ENCODE measurements at places on chromosomes 6 and 20.

DNA sequence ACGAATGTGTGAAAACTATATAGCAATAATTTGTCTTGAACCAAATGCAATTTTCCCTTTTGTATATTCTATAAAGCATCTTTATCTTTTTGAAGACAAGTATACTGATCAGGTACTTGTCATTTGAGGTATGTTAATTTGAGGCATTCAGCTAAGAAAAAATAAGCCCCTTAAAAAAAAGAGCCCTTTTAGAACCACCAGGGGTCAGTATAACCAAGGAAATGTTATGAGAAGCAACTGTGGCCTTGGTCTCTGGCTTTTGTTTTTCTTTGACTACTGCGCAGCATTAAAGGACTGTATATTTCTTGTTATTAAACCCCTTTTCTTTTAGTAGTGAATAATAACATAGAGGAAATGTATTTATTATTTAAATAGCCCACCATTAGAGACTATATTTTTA, 43.1 kb downstream of the CD109 start:
- no peak for DNase-seq

DNA sequence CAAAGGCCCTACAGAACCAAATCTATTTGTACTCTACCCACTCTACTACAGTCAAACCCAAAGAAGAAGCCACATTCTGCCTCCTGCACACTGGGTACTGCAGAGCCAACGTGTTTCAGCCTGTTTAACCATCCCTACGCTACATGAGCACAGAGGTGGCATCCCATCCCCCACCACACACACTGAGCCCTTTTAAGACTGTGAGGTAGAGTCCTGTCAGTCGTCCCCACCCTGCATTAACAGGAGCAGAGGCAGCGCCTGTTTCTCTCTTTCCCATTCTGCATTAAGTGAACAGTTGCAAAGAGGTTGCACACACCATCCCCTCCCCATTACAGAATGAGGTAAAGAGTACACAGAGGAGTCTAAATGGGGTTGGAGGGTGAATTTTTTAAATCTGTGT, 5.2 kb upstream of the RSPH4A start:
- DNase-seq: no peak

GRCh38 chr20:23086931-23087411, 847 bp upstream of the CD93 start:
- no peak for DNase-seq

GRCh38 chr6:117840541-117840983, 66.5 kb upstream of the SLC35F1 start:
- DNase-seq: no peak

- no peak for DNase-seq
Observed at GRCh38 chr20:50856475-50857041, 61.7 kb downstream of the BCAS4 start.

DNA sequence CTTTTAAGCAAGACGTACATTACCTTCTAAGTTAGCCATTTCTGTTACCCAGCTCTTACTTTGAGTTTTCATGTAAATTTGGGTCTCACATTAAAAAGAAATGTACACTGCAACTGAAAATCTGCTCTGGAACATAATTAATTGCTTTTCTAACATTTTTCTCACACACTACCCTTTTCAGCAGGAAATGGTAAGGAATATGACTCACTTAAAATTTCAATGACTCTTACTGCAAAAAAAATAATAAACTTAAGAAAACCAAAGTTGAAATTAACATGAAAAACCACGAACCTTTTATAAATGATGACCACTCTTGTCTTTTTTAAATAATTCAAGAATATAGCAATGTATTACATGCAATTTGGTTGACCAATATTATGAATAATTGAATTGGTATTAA, 1.3 kb downstream of the CGA start:
- DNase-seq: no peak

DNA sequence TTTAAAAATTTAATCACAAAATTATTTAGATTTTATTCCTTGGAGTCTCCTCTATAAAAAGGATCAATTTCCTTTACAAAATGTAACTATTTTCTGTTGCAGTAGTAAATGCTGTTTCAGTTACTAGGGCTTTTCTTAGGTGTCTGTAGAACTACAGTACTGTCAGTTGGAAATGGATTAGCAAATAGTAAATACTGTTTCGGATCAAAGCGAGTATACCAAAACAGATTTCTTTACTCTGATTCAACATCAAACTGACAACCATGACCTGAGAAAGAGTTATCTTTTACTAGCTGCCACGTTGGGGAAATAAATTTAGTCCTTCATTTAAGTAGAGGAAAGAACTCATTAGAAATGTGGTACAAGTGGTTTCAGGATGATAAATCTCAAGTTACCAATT, 172.5 kb downstream of the HS3ST5 start:
- no peak for DNase-seq

GRCh38 chr6:109840796-109841195, 137.3 kb upstream of the GPR6 start:
- DNase-seq: no peak

- DNase-seq: peak; percentile 24
Observed at GRCh38 chr20:62433658-62434497, 6.5 kb upstream of the RBBP8NL start.

All from C1 segment of cervical spinal cord (tissue), 14 donors.